ENCODE measurements at places on chromosomes 11 and 22. TPM values are rescaled to one million over a fixed set of nuclear protein-coding genes. Genes with fewer than 3 reads are reported as not detected.

The SYT7 gene
- total RNA-seq, result 1.4 TPM

The OR10AG1 gene
- not detected for total RNA-seq

The IL17REL gene
- total RNA-seq, result not detected

The ANKK1 gene
- not detected for total RNA-seq

- DNase-seq, result no peak
Observed at GRCh38 chr11:130472434-130472961, 24.1 kb downstream of the ADAMTS15 start.

DNA sequence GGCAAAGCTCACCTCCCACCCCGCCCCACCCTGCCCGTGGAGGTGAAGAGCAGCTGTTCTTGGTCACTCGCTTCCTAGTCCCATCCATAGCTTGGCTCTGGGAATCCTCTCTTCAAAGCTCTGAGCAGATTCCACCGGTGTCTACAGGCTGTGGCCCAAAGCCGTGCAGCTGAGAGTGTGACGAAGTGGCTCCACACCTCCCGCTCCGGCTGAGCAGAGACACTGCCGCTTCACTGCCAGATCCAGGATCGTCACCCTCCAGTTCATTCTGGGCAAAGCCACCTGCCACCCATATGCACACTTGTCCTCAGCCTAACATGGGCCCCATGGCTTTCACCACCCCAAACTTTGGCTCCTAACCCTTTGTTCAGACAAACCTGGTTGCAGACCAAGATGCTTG lies 532.9 kb upstream of the B3GAT1 start:
- DNase-seq, result no peak

DNA sequence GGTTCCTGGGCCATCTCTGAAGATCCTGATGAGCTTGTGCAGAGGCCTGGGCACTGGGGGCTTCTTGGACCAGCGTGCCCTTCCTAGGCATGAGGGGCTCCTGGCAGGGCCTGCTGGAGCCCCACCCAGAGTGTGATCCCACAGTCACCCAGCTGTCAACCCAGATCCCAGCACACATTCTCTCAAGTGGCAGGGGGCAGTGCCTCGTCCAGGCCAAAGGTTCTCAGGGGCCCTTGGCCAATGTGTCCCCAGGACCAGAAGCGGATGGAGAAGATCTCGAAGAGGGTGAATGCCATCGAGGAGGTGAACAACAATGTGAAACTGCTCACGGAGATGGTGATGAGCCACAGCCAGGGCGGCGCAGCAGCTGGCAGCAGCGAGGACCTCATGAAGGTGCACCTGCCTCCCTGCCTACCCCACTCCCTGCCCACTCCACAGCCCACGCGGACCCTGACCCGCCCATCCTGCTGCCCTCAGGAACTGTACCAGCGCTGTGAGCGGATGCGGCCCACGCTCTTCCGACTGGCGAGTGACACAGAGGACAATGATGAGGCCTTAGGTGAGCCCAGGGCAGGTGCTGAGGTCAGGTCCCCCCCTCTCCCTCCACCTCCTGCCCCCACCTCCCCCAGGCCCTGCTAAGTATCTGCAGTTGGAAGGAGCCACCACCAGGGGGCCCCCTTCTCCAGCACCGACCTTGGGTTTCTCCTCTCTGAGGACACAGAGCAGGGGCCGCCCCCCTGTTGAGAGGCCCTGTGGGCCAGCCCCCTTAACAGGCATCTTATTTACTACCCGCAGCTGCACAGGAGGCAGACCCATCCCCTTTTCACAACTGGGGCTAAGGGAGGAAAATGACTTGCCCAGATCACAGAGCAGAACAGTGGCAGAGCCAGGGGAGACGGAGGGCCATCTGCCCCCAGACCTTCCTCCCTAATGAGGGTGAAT lies 14.7 kb downstream of the GGA1 start:
- peak; percentile 50 for DNase-seq

DNA sequence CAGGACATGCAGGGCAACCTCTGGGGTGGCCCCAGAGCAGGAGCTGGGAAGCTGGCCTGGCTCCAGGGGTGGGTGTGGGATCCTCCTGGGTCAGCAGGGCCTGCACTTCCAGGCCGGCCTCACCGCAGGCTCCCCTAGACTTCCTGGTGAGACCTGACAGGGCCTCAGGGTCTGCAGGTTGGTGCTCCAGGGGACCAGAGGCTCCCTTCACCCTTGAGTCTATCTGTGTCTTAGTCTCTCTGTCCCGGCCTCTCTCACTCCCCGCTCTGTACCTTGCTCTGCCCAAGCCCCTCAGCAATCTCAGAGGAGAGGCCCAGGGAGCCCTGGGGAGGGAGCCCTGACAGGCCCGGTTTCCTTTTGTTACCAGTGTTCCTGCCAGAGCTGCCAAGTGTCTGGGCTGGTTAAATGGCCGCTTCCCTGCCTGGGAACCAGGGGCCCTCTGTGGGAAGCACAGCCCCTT lies 13.9 kb downstream of the CD82 start:
- DNase-seq, result no peak

GRCh38 chr11:45922425-45923082 lies at the start of gene LARGE2:
LARGE2 (plus strand) TSS chr11:45922656; CDS start chr11:45922883, 227 bp downstream.
- no peak for DNase-seq

GRCh38 chr22:42202048-42202447 lies 68.4 kb downstream of the TCF20 start:
- no peak for DNase-seq

DNA sequence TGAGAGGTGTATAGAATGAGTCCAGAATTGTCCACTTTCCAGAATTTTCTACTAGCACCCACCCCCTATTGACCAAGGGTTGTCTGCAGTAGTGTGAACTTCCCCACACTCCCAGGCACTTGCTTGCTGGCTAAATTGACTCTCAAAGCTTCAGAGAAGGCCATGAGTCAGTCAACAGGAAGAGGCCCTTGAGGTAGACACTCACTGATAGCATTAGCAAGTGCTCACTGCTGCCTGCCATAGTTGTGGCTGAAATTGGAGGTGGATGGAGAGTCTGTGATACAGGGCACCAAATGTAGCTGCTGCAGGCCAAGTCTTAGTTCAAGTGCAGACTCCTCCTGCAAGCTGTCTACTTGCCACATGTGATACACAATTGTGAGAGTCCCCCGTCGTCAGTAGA lies 156.8 kb downstream of the SPON1 start:
- no peak for DNase-seq

- DNase-seq, result no peak
Observed at GRCh38 chr11:92873551-92873950, 95.9 kb upstream of the MTNR1B start.

- peak; percentile 73 for DNase-seq
Observed at GRCh38 chr11:59680287-59681154, 11.7 kb upstream of the PATL1 start.

- no peak for DNase-seq
Observed at GRCh38 chr22:45223304-45224117, 17.2 kb downstream of the KIAA0930 start.

- DNase-seq, result no peak
Observed at GRCh38 chr22:46064966-46065666, 85.2 kb upstream of the PPARA start.

- DNase-seq, result no peak
Observed at GRCh38 chr11:27858866-27859265, 158.6 kb upstream of the BDNF start.
